ENCODE measurements at places on chromosomes 13 and 19.

GRCh38 chr13:34886121-34886875 is 55.8 kb upstream of the NBEA start:
- DNase-seq = no peak

- DNase-seq = no peak
Observed at GRCh38 chr13:26929971-26930730, 169.6 kb upstream of the GPR12 start.

- DNase-seq = no peak
Observed at GRCh38 chr13:80462037-80462436, 121.1 kb upstream of the SPRY2 start.

GRCh38 chr13:42885325-42885724 is 103.9 kb downstream of the FAM216B start:
- no peak for DNase-seq

DNA sequence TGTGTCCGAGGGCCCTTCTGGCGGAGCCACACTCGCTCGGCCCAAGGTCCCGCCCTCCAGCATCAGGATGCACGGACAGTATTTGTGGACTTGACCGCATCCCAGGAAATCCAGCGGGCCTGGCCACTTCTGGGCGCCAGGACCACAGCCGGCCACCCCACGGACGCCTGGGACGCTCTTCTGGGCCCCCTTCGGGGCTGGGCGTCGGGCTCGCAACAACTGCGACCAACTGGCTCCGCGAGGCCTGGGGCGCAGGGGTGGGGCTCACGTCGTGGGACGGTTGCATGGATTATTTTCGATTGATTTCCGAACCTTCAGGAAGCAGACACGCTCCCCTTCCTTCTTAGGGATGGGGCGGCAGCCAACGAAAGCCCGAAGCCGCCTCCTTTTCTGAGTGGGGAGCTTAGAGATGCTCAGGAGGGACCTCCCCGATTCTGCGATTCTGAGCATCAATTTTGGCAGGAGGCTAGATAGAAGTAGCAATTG is 521 bp upstream of the NUP58 start:
- DNase-seq = no peak

GRCh38 chr13:100131863-100132574 is 43.1 kb downstream of the PCCA start:
- DNase-seq = peak; percentile 61

GRCh38 chr19:8126008-8126407 is 23.4 kb downstream of the FBN3 start:
- DNase-seq = no peak

- no peak for DNase-seq
Observed at GRCh38 chr13:27276188-27276587, 5.6 kb downstream of the RASL11A start.

DNA sequence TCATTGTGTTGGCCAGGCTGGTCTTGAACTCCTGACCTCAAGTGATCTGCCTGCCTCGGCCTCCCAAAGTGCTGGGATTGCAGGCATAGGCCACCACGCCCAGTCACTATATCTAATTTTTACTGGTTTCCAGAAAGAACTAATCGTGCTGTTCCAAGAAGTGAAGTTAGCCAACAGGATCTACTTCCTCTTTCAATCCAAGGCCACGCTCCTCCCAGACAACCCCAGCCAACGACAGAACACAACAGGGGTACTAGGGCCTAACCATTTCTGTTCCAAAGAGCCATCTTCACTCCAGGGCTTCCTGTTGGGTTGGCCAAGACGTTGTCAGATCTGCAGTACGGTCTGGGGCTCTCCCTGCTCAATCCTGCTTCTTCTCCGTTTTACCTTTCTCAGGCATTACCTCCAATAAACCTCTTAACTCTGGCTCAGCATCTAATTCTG is 7.0 kb upstream of the LSM14A start:
- DNase-seq = no peak

GRCh38 chr19:30151081-30151480 is 209.0 kb downstream of the URI1 start:
- no peak for DNase-seq

- DNase-seq = peak; percentile 73
Observed at GRCh38 chr13:59531571-59532091, 632.1 kb downstream of the DIAPH3 start.

GRCh38 chr13:71067165-71067815 is 799.7 kb downstream of the DACH1 start:
- DNase-seq = no peak

DNA sequence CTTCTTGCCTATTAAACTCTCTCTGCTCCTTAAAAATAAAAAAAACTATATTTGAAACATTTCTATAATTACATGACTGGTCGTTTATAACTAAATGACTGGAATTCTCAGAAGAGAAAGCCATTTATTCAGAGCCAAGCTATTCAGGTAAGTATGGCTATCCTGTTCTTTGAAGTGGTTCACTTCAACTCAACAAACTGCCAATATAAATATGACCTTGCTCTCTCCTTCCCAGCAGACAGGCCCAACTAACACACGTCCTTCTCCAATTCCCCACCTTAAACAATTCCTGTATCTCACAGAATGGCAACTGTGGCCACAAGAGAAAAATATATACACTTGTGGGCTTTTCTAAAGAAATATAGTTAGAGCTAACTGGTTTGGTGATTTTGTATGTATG is 153.9 kb downstream of the MIPEP start:
- no peak for DNase-seq

DNA sequence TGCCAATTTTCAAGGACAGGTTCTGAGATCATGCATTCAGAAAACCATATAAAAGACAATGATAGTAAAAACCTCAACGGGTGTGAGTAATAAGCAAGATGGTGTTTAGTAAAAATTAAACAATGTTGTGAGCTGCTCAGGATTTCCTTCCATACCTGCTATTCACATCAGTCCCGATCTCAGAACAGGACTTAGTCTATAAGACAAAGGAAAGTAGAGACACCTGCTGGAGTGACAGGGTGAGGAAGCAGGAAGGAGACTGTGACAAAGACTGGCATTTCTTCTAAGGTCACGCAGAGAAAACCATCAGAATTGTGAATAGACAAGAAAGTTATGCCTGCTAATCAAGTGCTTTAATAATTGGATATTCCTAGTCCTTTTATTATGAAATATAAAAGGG is 648.0 kb downstream of the DACH1 start:
- DNase-seq = no peak

GRCh38 chr13:65143920-65144319 is 2086.2 kb downstream of the PCDH9 start:
- DNase-seq = no peak

DNA sequence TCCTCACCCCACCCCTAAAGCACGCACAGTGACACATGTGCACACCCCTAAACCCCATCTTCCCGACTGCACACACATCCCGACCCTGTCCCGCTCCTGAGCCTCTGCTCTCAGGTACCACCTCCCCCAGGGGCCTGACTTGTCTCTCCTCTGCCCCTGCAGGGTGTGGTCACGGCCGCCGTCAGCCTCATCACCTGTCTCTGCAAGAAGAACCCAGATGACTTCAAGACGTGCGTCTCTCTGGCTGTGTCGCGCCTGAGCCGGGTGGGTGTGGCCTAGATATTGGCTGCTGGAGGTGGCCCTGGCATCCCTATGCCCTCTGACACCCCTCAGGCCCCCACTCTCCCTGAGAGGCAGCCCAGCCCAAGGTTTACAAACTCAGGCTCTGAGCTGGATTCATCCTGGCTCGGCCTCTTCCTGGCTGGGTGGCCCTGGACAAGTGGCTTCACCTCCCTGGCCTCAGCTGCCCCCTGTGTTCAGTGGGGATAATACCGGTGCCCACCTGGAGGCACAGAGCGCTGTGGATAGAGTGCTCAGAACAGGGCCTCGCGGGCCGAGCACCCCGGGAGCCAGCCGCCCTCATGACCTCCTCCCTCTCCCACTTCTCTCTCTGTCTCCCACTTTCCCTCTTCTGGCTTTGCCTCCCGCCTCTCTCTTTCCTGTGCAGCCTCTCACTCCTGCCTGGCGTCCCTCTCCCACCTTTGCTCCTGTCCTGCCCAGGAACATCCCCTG is 20.1 kb downstream of the FUZ start:
- no peak for DNase-seq

DNA sequence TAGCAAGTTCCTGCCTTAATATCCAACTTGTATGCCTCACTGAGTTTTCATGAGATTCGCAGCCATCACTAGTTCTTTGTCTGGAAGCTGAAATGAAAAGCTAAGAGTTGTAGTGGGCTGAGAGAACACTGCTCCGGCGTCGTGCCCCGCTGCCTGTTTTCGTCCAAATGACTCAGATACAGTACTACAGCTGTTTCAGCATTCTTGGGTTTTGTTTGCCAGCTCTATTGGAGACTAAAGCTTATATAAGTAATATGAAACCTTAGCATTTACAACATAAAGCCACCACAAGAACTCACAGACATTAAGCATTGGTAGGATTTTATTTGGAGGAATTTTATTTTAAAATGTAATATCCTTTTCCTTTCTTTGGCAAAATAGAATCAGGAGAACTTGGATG is 299.7 kb downstream of the DLEU7 start:
- peak; percentile 71 for DNase-seq

DNA sequence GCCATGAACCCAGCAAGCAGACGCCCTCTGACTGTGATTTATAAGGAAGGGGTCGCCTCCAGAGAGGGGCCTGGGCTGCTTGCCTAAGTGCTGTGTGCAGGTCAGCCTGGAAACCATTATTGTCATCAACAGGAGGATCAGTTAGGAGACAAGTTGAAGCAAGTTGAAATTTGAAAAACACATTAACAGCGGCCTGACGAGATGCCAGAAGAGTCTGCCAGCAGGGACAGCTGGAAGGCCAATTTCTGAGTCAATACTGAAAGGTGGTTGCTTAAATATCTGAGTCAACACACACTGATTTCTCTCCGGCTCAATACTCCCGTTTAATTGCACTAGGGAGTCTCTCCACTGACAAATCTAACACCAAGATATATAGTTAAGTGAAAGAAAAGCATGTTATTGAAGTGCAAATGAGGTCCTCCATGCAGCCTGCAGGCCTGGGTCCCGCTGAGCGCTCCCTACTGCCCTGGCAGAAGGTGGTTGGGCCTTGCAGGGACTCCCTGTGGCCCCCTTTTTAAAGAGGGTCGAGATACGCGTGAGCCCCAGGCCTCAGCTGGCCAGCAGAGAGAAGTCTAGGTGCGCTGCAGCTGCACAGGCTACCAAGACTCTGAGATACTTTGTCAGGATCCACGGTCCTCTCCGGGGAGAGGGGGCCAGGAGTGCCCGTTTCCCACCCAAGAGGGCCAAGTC is 91.1 kb downstream of the RNASEH2B start:
- DNase-seq = no peak

- DNase-seq = no peak
Observed at GRCh38 chr13:37950016-37950415, 80.4 kb upstream of the TRPC4 start.

DNA sequence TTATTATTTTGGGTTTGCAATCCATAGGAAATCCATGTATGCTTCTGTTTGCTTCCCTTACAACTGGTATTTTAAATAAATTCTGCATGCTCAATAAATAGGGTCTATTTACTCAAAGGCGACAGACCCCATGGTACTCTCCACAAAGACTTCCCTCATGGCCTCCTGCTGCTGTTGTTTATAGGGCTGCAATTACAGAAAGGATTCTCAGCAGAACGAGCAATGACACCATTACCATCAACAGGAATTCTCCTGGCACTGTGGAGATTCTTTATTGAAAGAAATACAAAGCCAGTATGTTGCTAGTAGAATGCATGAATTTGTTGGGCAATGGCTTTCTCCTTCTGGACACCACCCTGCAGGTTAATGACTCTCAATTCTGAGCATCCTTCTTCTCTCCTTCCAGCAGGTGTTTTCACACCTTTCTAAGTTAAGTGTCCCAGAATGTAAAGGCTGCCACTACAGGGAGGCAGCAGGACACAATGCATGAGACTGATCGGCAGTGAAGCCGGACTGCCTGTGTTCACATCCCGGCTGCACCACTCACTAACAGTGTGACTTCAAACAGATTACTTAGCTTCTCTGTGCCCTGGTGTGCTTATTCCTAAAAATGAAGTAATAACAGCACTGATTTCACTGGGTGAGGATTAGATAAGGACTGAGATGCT is 360.2 kb downstream of the DNAJC15 start:
- DNase-seq = no peak

- no peak for DNase-seq
Observed at GRCh38 chr13:20303636-20304035, 71.5 kb upstream of the GJB6 start.

DNA sequence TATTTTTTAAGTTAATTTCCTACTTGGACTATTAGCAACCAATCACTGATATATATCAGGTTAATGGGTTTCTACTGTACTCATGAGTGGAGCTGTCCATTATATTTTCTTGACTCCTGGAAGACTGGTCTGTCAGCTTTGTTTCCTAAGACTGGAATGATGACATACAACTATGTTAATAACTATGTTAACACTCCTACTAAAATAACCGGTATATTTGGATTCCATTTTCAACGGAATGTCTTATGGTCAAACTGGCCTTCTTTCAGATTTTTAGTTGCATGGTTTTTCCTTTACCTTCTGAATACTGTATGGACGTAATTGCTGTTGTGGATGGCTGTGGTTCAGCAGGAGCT is 45.8 kb upstream of the GPI start:
- DNase-seq = no peak

DNA sequence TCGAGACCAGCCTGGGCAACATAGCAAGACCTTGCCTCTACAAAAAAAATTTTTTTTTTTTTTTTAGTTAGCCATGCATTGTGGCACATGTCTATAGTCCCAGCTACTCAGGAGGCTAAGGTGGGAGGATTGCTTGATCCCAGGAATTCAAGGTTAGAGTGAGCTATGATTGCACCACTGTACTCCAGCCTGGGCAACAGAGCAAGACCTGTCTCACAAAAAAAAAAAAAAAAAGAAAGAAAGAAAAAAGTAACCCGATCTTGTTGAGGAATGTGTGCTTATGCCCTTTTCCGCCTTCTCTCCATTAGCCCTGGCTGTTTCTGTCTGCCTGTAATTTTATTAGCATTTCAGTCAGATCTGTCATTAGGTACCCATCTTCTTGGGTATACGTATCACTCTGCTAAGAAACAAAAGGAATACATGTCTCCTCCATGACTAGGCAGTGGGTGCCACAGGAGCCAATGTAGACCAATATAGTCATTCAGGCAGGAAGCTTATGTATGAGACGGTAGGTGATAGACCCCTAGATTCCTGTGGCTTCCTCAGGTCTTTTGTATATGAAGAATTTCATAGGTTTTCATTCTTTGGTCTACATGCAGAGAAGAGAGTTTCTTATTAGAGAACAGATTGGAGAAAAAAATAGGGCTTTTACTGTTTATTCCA is 59.6 kb upstream of the NPAS1 start:
- no peak for DNase-seq

- no peak for DNase-seq
Observed at GRCh38 chr13:20446405-20446804, 79.3 kb downstream of the CRYL1 start.

DNA sequence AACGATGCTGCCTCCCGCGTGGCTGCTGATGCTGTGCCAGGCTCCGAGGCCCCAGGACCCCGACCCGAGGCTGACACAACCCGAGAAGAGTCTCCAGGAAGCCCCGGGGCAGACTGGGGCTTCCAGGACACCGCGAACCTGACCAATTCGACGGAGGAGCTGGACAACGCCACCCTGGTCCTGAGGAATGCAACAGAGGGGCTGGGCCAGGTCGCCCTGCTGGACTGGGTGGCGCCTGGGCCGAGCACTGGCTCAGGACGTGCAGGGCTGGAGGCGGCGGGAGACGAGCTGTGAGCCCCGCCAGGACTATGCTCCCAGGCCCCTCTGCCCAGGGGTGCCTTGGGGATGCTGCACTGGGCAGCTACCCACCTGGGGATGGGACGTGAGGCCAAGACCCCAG is 10.7 kb downstream of the SIRT6 start:
- DNase-seq = no peak

- DNase-seq = peak; percentile 42
Observed at GRCh38 chr13:48437371-48437770, 24.5 kb upstream of the LPAR6 start.

GRCh38 chr13:27391471-27391870 is 32.9 kb upstream of the GTF3A start:
- no peak for DNase-seq
